ENCODE measurements at places on chromosomes 12 and 14.

DNA sequence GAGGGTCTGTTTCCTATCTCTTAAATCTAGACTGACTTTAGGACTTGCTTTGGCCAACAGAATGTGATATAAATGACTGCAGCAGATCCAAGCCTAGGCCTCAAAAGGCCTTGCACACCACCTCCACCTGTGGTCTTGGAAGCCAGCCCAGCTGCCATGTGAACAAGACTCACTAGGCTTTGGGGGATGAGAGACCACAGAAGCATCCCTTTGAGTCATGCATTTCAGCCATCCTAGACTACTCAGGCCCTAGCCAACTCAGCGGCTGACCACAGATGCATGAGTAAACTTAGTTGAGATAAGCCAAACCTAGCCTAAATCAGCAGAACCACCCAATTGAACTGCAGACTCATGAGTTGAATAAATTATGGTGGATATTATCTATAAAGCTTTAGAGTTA lies 87.7 kb downstream of the KCNH5 start:
- no peak for DNase-seq

- no peak for DNase-seq
These were observed 44.8 kb downstream of the FBXW8 start for GRCh38 chr12:116955382-116956021.

DNA sequence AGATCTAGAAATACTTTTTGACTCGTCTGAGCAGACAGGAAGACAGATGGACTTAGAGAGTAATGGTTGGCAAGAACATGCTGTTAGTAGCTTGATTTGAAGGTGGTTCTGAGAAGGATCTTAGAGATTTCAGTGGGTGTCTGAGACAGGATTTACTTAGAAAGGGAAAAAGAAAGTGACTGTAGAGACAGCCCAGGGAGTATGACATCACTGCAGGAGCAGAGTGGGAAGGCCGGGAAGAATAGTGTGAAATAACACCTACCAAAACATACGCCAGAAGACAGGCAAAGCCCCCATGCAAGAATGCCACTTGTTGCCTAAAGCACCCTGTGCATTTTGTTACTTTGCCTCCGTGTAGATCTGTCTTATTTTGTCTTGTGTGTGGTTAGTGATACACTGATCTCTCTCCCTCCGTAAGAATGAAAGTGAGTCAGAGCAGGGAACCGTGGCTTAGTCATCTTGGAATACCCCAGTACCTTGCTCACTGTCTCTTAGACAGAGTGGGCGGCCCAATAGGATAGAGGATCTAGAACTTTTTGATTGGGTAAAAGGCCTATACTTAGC lies 161.3 kb upstream of the IFNG-AS1 start:
- peak; percentile 42 for DNase-seq

DNA sequence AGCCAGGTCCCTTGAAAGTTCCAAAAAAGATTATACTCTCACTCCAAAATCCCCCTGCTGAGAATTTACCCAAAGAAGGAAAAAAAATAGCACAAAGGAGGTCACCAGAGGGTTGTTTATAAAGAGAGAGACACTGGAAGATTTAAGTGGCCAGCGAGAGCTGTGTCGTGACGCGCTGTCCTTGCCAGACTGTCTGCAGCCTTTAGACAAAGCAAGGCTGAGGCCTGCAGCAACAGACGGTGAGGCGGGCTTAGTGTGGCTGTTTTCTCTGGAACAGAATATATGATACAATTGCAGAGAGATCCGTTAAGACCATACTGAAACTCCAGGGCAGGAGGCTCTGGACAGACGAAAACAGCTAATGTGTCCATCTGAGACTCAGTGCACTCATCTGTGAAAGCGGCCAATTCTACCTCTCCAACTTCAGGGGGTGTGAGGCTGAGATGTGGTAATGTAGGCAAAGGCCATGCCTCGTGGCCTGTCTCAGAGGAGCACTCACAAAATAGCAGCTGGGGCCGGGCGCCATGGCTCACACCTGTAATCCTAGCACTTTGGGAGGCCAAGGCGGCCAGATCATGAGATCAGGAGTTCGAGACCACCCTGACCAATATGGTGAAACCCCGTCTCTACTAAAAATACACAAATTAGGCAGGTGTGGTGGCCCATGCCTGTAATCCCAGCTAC lies 36.2 kb downstream of the ANAPC7 start:
- no peak for DNase-seq

- no peak for DNase-seq
These were observed 114.5 kb downstream of the CMAS start for GRCh38 chr12:22160396-22161003.

- DNase-seq = no peak
These were observed 165.7 kb downstream of the CAND1 start for GRCh38 chr12:67434671-67435370.

DNA sequence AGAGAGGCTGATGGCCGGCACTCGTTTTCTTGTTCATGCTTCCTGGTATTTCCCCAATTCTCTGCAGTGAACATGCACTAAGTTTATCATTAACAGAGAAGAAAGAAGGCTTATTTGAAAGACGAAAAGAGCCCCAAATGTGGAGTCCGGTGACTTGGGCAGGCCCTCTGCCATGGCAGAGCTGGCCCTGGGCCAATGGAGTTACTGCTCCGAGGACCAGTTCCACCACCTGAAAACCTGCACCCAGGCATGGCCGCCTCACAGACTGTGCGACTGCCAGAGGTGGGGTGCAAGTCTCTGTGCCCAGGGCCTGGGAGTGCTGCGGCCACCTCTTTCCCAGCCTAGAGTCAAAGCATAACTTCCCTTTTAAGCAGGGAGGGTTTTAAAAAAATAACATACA lies 24.9 kb downstream of the DEGS2 start:
- no peak for DNase-seq

DNA sequence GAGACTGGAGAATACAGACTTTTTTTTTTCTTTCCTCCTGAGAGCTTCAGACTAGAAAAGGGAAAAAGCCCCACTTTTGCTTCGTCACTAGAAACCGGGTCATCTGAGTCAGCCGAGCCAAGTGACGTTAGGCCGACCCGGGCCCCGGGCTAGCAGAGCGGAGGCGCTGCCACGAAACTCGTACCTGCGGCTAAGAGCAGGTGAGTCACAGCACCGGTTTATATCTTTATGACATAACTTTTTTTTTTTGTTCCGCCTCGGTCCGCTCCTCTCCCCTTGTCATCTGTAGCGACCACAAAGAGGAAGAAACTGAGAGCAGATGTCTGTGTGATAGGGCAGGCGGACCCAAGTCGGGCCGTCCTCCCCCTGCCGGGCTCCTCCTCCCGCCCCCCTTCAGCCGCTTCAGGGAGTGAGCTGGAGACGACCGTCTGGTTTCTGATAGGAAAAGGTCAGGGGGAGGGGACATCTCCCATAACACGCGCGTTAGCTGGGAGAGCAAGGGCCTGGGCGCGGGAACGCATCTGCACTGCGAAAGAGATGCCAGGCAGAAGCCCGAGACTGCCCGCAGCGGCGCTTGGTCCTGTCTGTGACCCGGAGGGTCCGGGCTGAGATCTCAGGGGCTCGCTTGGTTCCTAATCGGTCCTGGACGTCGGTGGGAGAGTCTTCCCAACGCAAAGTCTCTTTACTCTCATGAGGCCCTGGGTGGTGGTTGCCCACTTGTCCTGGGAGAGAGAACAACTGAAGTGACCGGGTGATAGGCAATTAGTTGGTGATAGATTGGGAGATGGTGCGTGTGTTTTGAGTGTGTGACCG lies 586 bp downstream of the TTC6 start:
- DNase-seq = peak; percentile 66

DNA sequence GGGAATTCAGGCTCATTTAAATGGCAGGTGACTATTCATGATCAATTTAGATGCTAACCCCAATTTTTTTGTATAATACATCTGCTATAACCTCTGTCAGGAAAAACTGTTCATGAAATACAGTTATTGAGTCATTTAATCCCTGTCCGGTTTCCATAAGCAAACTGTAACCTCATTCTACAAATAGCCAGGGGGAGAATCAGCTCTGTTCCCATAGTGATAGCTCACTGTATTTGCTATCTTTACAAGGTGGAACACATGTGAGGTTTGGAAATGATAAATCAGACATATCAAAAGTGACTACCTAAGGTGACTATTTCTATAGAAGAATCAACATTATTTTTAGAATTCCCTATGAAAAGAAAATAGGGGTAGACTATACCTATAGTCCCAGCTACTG lies 38.6 kb upstream of the VPS33A start:
- DNase-seq = no peak

GRCh38 chr14:74240794-74241651 lies 1.8 kb downstream of the VSX2 start:
- DNase-seq = no peak

DNA sequence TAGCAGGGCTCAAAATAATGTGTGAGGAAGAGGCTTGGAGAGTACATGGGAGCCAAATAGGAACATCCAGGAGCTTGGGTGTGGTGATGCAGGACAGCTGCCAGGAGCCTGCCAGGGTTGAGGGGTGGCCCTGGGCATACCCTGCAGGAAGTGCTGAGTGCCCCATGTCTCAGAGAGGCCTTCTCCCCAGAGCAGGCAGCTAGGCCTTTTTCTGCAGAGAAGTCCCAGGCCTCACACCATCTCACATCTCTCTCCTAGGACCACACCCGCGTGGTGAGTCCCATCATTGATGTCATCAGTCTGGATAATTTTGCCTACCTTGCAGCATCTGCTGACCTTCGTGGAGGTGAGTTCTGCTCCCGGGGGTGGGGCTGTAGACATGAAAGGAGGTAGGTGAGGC lies 66.9 kb downstream of the ERH start:
- no peak for DNase-seq

DNA sequence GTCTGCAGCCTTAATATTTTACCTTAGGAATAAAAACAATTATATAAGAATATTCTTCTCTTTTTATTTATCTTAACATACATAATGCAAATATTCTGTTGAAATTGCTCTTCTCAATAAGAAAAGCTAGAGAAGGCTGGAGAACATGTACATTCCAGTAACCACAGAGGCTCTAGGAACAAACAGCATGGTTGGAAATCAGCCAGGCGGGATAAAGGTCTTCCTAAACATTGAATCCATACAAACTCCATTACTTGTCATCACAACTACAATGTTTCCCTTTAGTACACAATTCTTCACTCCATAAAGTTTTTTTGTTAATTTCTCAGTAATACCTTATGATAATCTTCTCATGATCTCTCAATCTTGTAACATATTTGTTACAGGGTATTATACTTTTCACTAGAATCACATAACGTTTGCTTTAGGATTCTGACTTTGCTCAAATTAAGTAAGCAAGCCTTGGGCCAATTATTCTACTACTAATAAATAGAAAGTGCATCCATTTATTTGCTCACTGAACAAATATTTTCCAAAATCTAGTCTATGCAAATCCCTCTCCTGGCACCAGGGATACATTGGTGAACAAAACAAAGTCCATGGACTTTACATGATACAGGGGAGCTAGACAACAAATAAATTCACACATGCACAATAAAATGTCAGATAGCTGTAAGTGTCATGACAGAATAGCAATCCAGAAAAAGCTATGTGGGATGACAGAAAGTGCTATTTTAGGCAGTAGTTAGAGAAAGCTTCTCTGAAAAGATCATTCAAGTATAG lies 237.5 kb upstream of the TMTC1 start:
- DNase-seq = no peak

DNA sequence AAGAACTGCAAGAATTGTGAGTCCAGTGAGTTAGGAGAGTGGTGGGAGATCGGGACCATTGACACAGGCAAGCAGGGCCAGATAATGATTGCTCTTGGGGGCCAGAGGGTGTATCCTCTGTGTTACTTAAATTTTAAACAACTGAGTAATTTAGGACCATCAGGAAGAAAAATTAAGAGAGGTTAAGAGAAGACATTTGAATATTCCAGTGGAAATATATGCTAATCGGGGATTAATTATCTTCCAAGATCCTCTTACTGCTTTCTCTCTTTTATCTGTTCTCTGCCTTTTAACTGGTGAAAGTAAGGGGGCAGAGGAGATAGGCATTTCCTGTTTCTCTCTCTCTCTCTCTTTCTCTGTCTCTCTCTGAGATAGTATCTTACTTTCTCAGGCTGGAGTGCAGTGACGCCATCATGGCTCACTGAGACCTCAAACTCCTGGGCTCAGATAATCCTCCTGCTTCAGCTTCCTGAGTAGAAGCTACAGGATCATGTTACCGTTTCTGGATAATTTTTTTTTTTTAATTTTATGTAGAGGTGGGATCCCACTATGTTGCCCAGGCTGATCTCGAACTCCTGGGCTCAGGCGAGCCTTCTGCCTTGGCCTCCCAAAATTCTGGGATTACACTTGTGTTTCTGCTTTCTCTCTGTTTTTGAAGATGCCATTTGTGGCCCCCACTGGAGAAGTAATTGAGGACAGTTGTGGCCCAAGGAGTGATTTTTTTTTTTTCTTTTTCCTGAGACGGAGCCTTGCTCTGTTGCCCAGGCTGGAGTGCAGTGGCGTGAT lies 85.1 kb downstream of the DIP2B start:
- peak; percentile 20 for DNase-seq

DNA sequence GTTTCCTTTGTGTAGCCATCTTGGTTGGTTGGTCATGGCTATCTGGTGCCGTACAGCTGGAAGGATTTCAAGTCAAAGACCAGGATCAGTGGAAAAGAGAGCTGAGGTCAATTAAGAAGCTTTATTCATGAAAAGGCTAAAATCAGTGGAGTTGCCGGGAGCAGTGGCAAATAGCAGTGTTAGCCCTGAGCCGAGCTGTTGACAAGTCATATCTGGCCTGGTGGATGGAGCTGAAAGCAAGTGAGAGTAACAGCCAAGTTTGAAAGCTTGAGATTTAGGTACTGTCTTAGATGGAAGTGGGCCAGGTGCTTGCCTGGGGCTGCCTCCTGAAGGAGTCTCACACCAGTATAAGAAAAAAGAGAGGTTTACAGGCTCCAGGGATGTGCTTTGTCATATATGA lies 9.0 kb downstream of the BATF start:
- DNase-seq = no peak

- DNase-seq = no peak
These were observed 172.2 kb downstream of the FLRT2 start for GRCh38 chr14:85702191-85702590.

DNA sequence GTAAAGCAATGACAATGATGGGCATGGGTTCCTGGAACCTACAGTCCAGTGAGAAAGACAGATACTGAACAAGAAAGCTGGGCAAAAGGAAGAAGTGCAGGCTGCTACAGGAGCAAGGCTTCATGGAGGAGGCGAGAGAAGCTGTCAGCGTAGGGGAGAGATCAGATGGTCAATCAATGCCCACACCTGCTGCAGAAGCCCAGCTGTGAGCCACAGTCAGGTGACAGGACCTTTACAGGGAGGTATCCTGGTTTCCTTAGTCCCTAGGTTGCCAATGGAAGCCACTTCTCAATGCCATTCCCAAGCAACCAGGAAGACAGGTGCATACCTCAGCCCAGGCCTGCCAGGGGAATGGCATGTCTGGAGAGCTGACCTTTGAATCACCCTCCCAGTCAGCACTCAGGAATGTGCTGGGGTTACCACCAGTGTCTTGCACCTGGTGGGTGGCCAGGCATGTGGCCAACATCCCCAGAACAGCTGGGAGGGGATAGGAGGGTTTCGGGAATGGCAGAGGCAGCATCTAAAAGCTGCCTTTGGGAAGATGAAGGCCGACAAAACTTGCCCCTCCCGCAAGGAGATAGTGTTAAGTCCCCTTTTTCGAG lies 170.3 kb downstream of the TTC7B start:
- no peak for DNase-seq

- peak; percentile 40 for DNase-seq
These were observed 1.8 kb downstream of the FBXL14 start for GRCh38 chr12:1592444-1593173.

- no peak for DNase-seq
These were observed 13.9 kb downstream of the PPP2R3C start for GRCh38 chr14:35107866-35108265.

- no peak for DNase-seq
These were observed 2.2 kb upstream of the KRT80 start for GRCh38 chr12:52193991-52194390.
